WTC11 (cell line): ENCODE measurements at places on chromosomes 16 and 17.

DNA sequence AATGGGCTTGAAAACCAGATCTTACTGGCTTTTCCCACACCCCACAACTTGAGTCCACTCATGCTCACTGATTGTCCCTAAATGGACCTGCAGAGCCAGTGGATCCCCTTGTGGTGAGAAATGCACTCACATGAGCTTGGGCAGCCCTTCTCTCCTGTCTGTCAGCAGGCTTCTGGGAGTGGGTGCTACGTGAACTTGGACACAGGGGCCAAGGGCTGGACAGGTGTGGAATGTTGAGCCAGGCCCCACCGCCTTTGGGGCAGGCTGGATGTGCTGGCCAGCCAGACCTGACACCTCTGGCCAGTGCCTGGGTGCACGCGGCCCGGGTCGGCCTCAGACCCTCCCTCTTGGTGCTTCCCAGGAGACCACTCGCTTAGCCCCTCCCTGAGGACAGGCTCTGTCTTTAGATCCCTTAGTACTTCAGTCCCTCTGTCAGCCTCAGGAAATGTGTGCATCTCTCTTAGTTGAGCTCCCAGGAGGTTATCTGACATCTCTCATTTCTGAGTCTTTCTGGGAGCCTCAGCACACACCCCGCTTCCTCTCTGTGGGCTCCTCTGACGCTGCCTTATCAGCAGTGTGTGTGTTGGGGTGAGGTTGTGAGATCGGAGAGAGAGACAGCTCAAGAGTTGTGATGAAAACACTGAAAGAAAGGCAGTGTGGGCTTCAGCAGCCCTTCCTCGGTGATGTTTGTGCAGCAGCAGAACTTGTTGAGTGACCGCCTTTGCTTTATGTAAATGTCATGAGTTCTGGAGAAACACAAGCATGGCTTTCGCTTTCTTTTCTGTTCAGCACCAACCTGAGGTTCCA, 117.0 kb downstream of the RAB11FIP4 start:
- peak; percentile 40 for DNase-seq

DNA sequence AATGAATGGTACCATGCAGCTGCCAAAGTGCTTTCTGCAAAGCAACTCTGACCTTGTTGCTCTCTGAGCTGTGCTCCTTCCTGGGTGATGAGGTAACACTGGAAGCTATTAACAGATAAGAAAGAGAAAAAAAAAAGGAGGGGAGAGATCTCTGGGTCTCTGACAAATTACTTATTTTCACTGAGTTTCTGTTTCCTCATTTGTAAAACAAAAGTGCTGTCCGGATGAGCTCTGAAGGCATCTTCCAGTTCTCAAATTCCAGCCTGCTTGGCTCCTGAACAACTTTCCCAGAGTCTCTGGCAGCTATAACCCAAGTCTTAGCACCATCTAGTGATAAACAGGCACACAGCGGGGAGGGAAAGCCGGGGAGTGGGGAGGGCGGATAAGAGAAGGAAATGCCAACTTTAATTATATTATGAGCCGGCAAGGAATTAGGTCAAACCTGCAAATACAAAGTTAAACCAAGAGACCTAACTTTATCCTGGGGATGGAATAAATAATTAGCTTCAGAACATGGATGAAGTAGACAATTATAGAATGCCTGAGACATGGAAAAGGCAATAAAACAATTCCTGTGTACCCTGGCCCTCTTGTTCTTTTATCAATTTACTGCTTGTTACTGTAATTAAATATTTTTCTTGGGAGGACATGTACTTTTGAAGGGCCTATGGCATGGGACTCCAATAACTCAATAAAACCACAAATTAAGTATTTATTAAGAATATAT, 61.3 kb upstream of the KIFC3 start:
- DNase-seq = peak; percentile 64

DNA sequence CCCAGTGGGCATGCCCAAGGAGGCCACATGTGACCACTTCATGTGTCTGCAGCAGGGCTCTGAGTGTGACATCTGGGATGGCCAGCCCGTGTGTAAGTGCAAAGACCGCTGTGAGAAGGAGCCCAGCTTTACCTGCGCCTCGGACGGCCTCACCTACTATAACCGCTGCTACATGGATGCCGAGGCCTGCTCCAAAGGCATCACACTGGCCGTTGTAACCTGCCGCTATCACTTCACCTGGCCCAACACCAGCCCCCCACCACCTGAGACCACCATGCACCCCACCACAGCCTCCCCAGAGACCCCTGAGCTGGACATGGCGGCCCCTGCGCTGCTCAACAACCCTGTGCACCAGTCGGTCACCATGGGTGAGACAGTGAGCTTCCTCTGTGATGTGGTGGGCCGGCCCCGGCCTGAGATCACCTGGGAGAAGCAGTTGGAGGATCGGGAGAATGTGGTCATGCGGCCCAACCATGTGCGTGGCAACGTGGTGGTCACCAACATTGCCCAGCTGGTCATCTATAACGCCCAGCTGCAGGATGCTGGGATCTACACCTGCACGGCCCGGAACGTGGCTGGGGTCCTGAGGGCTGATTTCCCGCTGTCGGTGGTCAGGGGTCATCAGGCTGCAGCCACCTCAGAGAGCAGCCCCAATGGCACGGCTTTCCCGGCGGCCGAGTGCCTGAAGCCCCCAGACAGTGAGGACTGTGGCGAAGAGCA, 4.4 kb downstream of the WFIKKN2 start:
- DNase-seq = no peak

- no peak for DNase-seq
Measured at GRCh38 chr17:48104440-48104839, 3.1 kb upstream of the SNX11 start.
